Thoracic aorta (tissue), 2 donors: ENCODE measurements at places on chromosomes 6 and 20.

- DNase-seq: no peak
These were observed 50.7 kb downstream of the LRRC1 start for GRCh38 chr6:53845280-53846195.

- no peak for DNase-seq
These were observed 35.7 kb downstream of the CITED2 start for GRCh38 chr6:139338795-139339194.

DNA sequence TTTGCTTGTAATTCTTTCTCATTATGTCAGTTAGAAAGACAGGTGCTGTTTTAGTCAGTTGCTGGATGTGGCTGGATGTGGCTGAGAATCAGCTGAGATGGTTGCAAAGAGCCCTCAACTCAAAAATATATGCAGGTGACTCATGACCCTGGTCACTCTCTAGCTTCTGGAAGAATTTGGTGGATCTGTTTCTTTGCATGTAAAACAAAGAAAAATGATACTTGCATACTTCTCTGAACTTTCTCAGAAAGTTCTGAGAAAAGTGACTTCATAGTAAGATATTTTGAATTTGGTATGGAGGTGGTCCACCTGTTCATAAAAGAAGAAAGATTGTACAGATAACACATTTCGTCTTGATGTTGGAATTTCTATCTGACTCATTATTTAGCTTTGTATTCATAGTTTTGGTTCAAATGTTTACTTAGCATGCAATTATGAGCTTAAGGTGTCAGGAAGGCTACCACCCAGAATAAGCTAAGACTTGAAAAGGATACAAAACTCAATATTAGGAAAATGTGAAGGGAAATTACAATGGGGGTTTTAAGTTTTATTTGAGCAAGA, 163.2 kb upstream of the OLIG3 start:
- DNase-seq: no peak

DNA sequence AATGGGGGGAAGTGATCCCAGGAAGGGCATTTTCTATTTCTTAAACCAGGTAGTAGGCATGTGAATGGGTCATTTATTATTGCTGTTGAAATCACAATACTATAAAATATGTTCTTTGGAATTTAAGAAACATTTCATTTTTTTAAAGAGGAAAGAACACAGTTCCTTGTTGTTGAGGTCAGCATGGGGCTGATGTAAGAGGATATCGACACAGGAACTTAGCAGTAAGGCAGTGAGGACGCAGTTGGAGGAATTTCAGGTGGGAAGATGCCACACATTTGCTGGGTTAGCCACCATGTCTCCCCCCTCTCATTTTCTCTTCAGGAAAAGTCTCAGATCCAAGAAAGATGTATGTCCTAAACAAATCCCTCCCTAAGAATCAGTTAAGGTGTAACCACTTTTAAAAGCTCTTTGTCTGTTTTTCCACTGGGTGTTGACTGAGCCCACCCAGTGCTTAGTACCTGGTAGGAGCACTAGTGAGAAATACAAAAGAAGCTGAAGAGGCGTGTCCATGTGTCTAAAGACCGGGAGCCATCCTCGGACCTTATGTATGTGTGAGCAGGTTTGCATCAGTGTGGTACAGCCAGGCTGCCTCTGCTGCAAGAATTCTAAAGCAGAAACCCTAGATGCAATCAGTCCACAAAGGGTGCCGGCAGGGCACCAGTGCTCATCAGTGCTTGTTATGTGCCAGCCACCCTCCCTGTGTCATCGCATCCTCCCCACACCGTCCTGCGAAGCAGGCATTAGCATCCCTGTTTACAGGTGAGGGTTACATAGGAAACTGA, 98.9 kb downstream of the TCP11 start:
- DNase-seq: no peak

GRCh38 chr20:11013801-11014200, 340.0 kb upstream of the JAG1 start:
- no peak for DNase-seq

GRCh38 chr20:18541741-18542140, 25.5 kb upstream of the SMIM26 start:
- DNase-seq: no peak

DNA sequence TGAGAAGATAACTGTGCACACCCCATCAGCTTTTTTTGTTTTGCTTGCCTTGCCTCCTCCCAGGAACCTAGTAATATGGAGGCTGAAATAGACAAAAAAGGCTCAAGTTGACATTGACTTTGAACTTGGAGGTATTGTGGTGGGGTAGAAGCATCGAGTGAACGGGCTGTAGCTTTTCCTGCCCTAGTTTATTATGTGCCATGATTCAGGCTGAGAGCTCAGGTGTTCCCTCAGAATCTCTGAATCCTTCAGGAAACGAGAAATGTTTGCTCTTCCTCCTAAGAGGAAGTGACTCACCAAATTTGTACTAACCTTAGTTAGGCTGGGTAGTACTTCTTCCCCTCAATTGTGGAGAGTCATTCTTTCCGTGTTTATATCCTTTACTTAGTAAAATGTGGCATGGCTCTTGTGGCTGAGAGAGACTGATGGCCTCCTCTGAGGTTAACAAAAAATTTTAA, 98.8 kb downstream of the SASH1 start:
- DNase-seq: no peak

DNA sequence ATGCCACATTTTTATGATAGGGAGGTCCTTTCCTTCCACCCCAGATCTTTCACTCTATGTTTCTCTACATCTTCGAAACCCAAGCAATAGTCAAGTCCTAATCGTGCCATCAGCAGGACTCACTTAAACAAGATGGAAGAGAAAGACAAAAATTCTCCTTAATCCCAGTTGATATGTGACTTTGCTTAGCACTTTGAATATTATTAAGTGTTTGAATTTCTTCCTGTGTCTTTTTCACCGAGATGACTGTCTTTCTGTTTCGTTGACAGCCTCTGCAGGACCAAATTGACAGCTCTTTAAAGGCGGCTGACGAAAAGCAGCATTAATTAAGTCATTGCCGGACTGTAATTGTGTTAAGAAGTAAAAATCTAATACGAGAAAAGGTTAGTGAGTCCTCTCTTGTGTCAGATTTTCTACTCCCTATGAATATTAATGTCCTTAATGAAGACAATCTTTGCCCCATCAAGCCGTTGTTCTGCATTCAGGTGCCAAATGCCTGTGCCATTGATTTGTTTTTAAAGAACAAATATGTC, 208.8 kb upstream of the TSHZ2 start:
- DNase-seq: no peak

DNA sequence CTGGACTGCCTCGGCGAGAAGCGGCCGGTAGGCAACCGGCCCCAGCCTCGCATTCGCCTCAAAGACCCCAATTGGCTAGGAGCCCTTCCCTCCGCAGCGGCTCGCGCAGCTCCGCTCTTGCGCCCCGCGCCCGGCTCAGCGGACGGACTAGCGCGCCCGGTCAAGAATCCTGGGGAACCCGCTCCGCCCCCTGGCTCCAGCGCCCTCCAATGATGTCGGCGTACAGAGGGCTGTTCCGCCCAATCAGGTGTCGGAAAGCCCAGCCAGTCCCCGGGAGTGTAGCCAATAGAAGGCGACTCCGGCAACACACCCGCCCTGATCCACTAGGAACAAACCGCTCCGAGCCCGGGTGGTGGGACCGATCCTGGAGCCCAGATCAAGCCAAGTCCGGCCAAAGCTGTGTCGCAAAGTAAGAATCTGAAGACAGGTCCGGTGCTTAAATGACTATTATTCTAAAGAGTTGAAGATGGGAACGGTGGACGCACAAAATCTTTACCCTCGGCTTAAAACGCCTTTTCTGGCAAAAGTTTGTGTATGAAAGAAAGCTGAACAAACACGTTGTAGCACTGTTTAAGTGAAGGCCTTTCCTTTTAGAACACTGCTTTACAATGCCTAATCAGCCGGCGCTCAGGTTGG, 132.2 kb downstream of the OGFRL1 start:
- DNase-seq: peak; percentile 88

- no peak for DNase-seq
These were observed 256.7 kb upstream of the TCF21 start for GRCh38 chr6:133632206-133632605.

DNA sequence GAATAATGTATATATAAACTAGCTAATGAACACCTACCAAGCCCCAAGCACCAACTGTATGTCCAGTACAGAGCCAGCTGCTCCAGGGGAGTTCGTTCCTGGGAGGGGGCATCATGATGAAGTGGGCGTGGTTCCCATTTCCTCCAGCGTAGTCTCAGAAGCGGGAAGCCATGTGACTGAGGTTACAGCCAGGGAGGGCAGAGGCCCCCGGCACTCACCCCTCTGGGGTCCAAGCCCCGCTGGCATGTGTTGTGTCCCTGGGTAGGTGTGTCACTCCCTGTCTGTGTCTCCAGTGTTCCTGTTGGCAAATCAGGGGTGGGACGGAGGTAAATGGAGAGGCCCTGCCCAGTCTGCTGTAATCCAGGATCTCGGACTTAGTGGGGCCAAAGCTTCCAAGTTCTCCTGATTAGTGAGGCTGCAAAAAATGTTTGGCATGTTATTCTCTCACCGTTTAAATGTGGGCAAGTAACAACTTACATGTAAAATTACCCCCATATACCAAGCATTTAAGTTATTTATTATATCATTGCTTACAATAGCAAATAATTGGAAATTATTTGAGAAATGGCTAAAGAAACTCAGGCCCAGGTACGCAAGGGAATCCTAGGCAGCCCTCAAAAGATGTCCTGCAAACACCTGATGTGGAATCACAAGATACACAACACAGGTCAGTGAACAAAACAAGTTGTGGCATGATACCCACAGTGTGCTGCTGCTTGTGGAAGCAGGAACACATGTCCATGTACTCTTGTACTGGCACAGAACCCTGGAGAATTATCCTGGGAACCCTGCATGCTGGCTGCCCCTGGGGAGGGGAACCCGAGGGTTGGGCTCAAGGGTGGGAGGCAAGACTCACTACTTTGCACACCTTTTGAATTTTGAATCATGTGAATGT, 22.2 kb downstream of the FAM110A start:
- DNase-seq: no peak

DNA sequence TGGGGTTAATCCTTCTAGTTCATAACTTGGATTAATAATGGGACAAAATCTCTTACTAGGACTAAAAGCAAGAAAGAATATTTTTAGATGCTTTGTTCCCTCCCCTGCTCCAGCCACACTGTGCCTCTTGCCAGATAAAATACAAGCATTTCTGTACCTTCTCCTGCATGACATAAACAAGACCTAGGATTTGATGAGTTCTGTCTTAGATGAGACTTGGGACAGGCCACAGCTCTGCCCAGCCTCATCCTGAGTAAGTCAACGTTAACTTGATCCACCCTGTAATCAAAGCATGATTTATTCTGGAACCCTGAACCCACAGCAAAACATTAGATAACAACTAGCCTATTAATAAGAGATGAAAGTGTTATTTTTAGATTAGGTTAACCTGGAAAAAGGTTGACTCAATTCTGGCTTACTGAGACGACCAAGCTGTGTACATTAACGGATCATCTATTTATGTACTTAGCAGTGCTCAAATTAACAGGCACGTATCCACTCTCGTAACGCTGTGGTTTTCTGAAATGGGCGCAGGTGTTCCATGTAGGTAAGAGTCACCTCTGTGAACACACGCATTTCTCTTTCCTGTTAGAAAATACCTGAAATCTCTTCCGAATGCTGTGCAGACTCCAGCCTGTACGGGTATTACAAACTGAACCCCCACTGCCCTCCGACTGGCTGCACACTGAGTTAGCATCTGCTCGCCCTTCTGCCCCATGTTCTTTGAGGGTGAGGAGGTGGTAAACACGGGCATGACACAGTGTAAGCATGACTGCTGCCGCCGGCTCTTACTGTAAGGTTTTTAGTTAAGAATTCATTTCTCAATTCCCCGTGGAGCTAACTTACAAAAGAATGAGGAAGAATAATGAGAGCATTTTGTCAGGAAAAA, 132.1 kb upstream of the FOXQ1 start:
- DNase-seq: no peak

DNA sequence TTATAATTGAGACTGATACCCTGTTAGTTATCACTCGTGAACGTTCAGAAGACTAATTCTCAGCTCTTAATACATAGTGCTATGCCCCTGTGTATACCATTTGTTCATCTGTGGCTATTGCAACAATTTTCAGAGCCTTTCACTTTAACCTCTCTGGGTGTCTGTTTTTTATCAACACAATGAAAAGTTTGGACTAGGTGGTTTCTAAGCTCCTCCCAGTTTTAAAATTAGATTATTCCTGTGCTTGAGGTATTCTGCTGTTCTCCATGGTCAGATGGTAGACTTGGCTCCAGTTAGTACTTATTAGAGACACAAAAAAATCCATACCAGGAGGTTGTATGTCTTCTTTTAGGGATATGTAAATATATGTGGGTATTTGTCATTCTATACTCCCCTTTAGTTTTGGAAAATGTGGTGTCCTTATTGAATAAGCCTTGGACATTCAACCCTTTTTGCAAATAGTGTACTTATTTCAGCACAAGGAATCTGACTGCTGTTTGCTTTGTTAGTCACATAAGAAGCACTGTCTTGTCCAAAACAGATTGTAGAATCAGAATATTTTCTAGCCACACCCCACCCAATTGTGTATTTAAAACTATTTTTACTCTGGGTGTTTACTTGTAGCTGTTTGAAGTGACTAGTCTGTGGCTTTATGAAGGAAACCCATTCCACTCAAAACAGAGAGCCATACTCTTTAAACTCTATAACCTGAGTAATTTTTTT, 2.0 kb upstream of the COL10A1 start:
- no peak for DNase-seq

GRCh38 chr20:15179381-15179780, 842.0 kb upstream of the FLRT3 start:
- DNase-seq: no peak

GRCh38 chr6:131685266-131685780, 15.9 kb downstream of the OR2A4 start:
- no peak for DNase-seq

GRCh38 chr6:33207552-33208090, 679 bp upstream of the RING1 start:
- DNase-seq: no peak

DNA sequence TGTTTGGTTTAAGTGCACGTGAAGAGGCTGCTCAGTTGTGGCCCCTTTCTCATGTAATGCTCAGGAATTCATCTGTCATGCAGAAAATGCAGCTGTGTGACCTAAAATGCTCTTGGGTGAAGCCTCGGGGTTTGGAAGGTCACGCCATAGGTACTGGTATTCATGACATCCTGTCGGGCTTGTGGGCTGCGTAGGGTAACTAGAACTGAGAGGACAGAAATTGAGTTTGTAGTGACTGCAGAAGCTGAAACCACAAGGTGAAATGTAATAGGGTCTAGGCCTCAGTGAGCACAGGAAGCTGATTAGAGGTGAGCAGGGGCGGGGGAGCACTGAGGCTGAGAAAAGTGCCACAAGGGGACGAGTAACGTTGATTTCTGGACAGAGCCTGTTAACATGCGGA, 128.8 kb downstream of the SOBP start:
- DNase-seq: no peak

GRCh38 chr6:24004659-24005058, 121.4 kb upstream of the NRSN1 start:
- no peak for DNase-seq
